Amniotic epithelial cell (primary cell): ENCODE measurements at places on chromosomes 12 and 14.

DNA sequence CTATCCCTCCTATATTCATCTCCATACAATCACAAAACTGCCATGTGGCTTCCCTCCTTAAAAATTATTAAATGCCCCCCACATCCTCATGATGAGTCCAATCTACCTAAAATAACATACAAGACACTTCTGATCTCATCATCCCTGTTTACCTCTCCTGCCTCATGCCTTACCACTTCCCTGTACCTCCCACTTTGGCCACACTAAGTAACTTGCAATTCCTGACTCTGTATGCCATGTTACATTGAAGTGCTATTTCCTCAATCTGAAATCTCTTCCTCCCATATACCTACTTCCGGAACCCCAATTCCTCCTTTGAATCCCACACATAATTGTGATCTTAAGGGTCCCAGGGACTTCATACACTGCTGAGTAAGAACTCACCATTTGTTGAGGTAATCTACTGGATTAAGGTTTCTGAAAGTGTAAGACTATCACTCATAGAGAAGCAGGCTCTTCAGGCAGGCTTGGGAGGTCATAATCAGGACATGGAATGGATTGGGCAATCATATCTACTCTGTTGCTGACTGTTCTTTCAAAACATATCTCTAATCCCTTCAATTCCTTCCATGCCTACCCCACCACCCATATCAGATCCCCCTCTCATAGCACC, 117.6 kb upstream of the PLEKHG7 start:
- DNase-seq, result peak; percentile 80

DNA sequence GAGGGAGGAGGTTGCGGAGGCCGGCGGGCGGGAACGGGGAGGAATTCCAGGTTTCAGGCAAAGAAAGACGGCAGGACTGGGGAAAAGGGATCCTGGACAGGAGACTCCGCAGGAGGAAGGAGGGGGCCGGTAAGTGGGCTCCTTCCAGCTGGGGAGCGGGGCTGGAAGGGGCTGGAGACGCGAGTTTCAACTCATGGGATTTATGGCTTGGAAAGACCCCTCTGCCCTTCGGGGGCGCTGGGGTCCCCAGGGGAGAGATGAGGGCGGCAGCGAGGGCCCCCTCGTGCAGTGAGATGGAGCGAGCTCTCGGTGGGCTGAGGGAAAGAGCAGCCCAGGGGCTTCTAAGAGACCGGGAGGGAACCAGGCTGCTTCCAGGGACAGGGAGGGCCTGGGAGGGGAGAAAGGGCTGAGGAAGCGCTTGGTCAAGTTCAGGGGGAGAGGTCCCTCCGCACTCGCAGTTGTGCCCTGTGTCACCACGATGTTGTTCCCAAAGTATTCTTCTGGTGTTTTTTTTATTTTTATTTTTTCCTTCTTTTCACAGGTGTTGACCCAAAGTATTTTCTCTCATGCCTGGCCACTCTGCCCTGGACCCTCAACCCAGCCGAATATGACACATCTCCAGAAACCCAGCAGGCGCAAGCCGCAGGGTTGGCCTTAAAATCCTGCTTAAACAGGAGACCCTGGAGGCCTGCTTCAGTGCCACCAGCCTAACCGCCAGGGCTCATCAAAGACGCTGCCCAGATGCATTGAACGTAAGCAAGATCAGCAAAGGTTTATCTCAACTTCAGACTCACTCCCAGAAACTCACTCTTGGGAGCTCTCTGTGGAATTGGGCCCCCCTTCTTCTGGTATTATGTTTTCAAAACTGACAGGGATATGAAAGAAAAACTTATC, 16.1 kb downstream of the TNFAIP2 start:
- DNase-seq, result no peak

DNA sequence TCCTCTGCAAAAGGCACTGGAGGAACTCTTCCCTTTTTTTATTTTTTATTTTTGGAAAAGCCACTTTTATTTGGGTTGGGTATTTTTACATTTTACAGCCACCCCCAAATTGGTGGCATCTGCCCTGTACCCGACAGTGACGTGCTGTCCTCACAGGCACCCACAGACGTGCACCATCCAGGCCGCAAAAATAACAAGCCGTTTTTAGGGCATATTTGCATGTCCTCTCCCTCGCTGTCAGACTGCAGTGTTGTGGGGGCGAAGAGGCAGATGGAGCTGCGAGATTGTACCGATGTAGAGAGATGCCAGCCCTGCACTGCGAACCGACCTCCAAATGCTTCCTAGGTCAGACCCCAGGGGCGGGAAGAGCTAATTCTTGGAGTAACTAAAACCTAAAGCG, 12.2 kb downstream of the JDP2 start:
- no peak for DNase-seq

GRCh38 chr14:73283608-73284379, 46.5 kb downstream of the PAPLN start:
- DNase-seq, result peak; percentile 49

DNA sequence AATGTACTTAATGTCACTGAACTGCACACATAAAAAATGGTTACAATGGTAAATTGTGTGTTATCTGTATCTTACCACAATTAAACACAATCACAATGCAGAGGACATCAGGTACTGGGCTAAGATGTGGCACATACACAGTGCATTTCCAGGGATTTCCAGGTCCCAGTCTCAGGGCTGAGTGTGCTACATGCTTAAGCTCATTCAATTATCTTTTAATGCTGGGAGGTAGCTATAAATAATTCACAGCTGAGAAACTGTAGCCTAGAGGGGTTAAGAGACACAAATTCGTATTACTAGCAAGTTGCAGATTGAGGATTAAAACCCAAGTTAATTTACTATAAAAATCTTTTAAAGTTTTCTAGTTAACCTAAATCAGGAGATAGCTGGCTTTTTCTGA, 67.1 kb downstream of the CRACR2A start:
- DNase-seq, result no peak
